ENCODE measurements at places on chromosomes 4 and X. TPM values are rescaled to one million over a fixed set of nuclear protein-coding genes. Genes with fewer than 3 reads are reported as not detected.

DNA sequence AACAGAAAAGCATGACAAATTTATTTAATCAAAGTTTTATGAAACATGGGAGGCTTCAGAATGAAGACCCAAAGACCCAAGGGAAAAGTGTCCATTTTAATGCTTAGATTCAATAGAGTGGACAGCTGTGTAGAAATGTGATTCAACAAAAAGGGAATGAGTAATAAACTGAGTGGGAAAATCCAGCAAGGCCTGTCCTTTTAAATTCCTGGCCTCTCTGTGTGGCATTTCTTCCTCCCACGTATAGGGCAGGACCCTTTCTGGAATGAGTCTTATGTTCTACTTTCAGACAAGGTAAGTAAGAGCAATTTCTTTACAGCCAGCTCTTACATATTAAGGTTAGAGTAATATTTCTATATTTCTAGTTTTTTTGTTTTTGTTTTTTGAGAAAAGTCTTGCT lies 14.5 kb downstream of the AASDH start:
- no peak overlapping the region for H3K4me3 ChIP-seq
- H3K27me3 ChIP-seq = no peaks in the 10 kb centered on the region
- DNase-seq = no peak
- no peaks in the 10 kb centered on the region for H3K36me3 ChIP-seq
- H3K27ac ChIP-seq = no peak overlapping the region

GRCh38 chr4:113871080-113871479 lies 108.4 kb downstream of the ARSJ start:
- no peaks in the 10 kb centered on the region for H3K4me1 ChIP-seq
- DNase-seq = no peak
- H3K4me3 ChIP-seq = no peak overlapping the region
- H3K27ac ChIP-seq = no peak overlapping the region
- no peaks in the 10 kb centered on the region for H3K36me3 ChIP-seq

DNA sequence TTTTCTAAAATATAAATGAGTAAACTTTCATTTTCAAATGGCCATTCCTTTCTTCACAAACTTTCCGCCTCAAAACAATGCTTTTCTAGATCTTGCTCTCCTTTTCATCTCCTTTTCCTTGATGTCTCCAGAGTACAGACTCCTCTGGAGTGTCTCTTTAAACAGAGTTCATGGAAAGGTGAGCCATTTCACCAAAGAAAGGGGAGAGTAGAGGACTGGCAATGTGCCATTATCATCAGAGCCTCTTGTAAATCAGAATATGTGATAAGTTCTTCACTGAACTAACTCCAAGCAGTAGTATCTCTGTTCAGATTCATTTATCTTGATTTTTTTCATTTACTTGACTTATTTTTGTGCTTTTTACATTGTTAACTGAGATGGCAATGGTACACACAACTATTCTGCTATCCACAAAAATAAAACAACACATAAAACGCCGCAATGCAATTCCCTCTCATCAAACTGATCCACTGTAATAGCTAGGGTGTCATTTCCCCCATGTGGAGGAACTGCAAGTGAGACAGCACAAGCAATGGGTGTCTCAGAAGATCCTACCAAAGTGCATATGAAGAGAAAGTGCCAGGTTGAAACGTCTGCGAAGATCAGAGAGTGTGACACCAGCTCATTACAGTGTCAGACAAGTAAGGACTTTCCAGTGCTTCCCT lies 125.4 kb downstream of the RASL11B start:
- no peak overlapping the region for H3K4me3 ChIP-seq
- H3K36me3 ChIP-seq = no peaks in the 10 kb centered on the region
- DNase-seq = no peak
- H3K4me1 ChIP-seq = peaks cover 27% of the 10 kb centered on the region
- H3K27ac ChIP-seq = no peak overlapping the region

DNA sequence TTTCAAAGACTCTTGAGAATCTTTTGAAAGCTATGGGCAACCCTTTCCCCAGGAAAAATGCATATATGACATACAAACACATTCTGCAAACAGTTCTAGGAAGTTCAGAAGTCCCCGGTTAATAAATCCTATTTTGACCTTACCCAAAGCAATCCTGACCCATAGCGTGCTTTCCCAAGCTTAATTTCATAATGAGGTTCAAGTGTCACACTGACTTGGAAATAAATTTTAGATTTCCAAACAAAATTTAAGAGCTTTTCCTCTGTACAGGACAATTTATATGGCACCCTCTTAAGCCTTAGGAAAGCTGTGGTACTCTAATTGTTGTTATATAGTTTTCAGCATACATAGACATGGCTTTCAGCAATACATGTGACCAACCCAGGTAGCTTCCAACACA lies 11.3 kb downstream of the MID2 start:
- no peaks in the 10 kb centered on the region for H3K27me3 ChIP-seq
- H3K27ac ChIP-seq = no peak overlapping the region
- no peak for DNase-seq
- no peaks in the 10 kb centered on the region for H3K4me1 ChIP-seq

DNA sequence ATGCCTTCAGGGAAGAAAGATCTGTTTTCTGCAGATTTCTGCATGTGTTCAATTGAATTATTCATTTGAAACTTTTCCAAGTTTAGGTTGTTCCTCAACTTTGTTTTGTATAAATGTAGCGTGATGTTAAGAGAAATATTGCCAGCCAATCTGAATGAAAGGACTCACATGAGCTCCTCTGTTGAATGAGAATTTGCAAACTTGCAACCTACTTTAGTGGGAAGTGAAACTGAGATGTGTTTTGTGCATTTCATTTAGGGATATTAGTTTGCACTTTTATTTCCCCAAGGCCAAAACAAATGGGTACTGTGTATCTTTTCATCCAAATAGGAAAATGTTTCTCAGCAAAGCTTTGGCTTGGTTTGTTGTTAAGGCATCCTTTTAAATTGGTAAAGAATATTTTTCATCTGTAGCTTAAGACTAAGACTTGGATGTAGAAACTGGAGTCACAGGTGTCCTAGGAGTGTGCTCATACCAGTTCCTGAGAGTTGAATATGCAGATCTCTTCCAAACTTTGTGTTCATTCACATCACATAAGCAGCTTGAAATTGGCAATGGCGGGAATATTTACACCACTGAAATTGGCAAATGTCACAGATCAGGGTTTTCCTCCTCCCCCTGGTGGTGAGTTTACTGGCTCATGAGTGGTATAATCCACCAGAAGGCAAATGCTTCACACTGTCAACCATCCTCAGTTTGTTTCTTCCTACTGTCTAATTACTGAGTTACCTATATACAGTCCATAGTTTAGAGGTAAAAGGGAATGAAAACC lies 193.6 kb upstream of the BANK1 start:
- H3K4me3 ChIP-seq = no peak overlapping the region
- DNase-seq = no peak
- no peak overlapping the region for H3K27ac ChIP-seq
- no peaks in the 10 kb centered on the region for H3K27me3 ChIP-seq

DNA sequence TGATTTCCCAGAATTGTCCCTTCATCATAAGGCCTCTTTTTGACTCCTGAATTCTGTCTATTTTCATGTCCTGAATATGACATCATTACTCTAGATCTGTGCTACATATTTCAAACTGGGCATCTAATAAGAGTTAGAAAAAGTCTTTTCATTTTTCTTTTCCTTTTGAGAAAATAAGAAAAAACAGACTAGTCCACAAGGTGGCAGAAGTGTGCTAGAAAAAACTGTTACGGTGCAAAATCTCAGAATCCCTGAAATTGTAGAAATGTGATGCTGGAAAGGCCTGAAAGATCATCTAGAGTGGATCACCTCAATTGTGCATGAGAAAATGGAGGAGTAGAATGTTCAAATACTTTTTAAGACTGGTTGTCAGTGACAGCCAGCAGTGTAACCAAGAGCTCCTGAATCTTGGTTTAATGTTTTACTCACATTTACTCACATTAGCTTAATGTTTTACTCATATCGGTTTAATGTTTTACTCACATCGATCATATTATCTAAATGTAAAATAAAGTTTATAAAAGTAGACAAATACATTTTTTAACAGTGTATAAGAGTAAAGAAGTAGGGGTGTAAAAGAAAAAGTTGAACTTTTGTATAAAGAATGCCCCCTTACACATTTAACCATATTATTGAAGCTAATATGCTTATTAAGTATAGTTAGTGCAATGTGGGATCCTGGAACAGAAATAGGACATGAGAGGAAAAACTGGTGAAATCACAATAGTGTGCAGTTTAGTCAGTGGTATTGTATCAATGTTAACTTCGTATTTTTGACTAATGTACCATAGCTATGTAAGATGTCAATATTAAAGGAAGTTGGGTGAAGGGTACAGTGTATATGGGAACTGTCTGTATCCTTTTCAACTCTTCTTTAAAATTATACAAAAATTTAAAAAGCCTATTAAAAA lies 15.2 kb downstream of the ASB11 start:
- H3K36me3 ChIP-seq = no peaks in the 10 kb centered on the region
- no peak overlapping the region for H3K27ac ChIP-seq
- no peak for DNase-seq
- no peak overlapping the region for H3K4me3 ChIP-seq
- H3K27me3 ChIP-seq = no peaks in the 10 kb centered on the region

The NHSL2 gene
- total RNA-seq = 32.5 TPM

The GPR50 gene
- total RNA-seq = not detected
